Suprapubic skin (tissue), 4 donors: ENCODE measurements at places on chromosomes 2 and 18. TPM values are rescaled to one million over a fixed set of nuclear protein-coding genes. Genes with fewer than 3 reads are reported as not detected.

DNA sequence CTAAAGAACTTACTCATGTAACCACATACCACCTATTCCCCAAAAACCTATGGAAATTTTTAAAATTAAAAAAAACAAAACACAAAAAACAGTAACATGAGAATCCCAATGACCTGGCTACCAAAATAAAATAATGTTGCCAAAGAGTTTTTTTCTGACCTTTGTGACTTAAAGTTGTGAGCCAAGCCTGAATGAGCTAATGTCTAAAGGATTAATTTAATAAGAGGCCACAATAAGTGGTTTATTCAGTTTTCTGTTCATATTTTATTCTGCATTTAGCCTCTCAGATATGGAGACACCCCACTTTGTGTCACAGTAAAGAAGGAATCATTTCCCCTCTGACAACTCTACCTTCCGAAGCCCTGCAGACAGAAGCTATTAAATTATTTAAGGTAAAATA lies 42.6 kb upstream of the DYNC2LI1 start:
- H3K27me3 ChIP-seq, result no peaks in the 10 kb centered on the region
- no peaks in the 10 kb centered on the region for H3K4me1 ChIP-seq
- H3K36me3 ChIP-seq, result peaks cover 3% of the 10 kb centered on the region
- H3K27ac ChIP-seq, result no peak overlapping the region
- DNase-seq, result no peak

DNA sequence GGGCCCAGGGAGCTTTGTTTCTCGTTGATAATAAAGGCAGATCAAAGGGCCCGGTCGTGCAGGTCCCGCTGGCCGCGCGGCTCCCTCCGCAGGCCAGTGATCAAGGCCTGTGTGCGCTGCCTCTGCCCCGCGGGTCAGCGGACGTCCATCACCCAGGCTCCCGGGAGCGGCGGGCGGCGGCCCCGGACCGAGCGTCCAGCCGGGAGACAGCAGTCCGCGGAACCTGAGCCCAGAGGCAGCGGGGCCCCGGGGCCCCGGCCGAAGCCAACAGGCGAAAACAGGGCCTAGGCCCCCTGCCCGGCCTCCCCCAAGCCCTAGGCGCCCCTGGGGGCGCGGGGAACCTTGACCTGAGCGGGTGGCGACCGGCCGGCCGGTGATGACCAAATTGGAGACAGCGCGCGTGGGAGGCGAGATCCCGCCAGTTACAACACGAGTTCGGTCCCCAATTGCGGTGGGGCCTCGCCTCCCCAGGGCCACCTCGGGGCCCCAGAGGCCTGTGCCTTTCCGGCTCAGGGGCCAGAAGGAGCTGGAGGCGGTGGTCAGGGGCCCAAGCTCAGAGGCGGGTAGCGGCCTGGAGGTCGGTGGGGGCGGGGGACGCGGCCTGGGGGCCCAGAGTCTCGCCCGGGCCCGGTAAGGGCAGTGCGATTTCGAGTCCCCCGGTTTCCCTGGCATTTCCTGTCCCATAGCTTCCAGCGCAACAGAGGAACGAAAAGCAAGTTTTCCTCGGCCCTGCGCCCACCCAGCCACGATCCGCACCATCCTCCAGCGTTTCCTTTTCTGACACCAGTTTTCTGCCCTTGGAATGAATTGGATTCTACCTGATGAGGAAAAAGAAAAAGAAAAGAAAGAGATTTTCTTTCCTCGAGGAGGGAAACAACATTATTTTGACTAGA lies 5.9 kb downstream of the SP9 start:
- peak overlapping the region; percentile 37 for H3K4me3 ChIP-seq
- H3K4me1 ChIP-seq, result peaks cover 76% of the 10 kb centered on the region
- DNase-seq, result peak; percentile 64
- H3K27ac ChIP-seq, result peak overlapping the region; percentile 76
- no peaks in the 10 kb centered on the region for H3K36me3 ChIP-seq
- H3K27me3 ChIP-seq, result peaks cover 90% of the 10 kb centered on the region

- H3K36me3 ChIP-seq, result no peaks in the 10 kb centered on the region
- H3K4me3 ChIP-seq, result peak overlapping the region; percentile 31
- DNase-seq, result no peak
- peak overlapping the region; percentile 53 for H3K27ac ChIP-seq
- H3K27me3 ChIP-seq, result peaks cover 99% of the 10 kb centered on the region
These were observed 7.9 kb downstream of the PAX3 start for GRCh38 chr2:222290736-222291484.

- H3K27me3 ChIP-seq, result no peaks in the 10 kb centered on the region
- H3K4me3 ChIP-seq, result no peak overlapping the region
- H3K36me3 ChIP-seq, result no peaks in the 10 kb centered on the region
- no peak overlapping the region for H3K27ac ChIP-seq
These were observed 62.9 kb upstream of the CYRIA start for GRCh38 chr2:16728351-16729136.

GRCh38 chr2:124258140-124258880 lies 233.2 kb downstream of the CNTNAP5 start:
- no peaks in the 10 kb centered on the region for H3K36me3 ChIP-seq
- DNase-seq, result no peak
- no peaks in the 10 kb centered on the region for H3K4me1 ChIP-seq
- H3K27ac ChIP-seq, result no peak overlapping the region
- H3K4me3 ChIP-seq, result no peak overlapping the region
- no peaks in the 10 kb centered on the region for H3K27me3 ChIP-seq

- no peak overlapping the region for H3K27ac ChIP-seq
- DNase-seq, result no peak
- no peaks in the 10 kb centered on the region for H3K27me3 ChIP-seq
- H3K36me3 ChIP-seq, result no peaks in the 10 kb centered on the region
These were observed 12.3 kb upstream of the SETBP1 start for GRCh38 chr18:44668270-44668975.

- no peak overlapping the region for H3K4me3 ChIP-seq
- H3K36me3 ChIP-seq, result no peaks in the 10 kb centered on the region
- H3K4me1 ChIP-seq, result no peaks in the 10 kb centered on the region
- peaks cover 3% of the 10 kb centered on the region for H3K27me3 ChIP-seq
- peak; percentile 69 for DNase-seq
These were observed 42.7 kb downstream of the CYP26B1 start for GRCh38 chr2:72104821-72105588.

DNA sequence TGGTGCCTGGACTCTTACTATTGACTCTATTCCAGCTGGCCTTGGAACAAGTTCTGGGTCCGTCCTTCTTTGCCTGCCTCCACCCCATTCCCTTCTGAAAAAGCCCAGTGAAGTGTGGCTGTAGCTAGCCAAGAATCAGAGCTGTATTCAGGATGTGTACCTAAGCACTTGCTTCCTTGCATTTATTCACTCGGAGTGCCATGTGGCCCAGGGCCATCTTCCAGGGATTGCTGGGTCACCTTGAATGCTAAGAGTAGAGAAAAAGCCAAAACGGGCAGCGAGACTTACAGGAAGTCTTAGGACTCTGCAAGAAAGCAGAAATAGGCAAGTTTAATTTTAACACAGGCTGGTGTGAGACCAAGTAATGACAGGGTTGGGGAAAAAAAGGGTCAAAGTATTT lies 4.1 kb downstream of the ITGA6 start:
- DNase-seq, result no peak
- peak overlapping the region; percentile 71 for H3K4me3 ChIP-seq
- H3K27ac ChIP-seq, result peak overlapping the region; percentile 51
- peaks cover 77% of the 10 kb centered on the region for H3K4me1 ChIP-seq
- H3K27me3 ChIP-seq, result no peaks in the 10 kb centered on the region

DNA sequence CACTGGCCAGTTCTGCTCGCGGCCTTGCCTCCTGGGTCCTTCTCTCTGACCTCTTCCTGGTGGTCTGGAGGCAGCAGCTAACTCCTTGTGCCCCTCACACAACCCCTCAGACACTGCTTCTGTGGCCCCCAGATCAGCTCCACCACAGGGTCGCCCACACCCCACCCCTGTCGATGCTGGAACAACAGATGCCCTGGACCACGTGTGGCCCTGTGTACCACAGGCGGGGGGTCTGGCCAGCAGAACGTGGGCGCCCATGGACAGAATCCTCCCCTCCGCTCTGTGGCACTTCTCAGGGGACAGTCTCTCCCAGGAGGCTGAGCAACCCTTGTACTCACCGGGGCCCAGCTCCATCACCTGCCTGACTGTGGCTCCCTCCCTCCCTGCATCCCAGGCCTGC lies 245.6 kb downstream of the NDUFA10 start:
- H3K4me3 ChIP-seq, result no peak overlapping the region
- no peaks in the 10 kb centered on the region for H3K36me3 ChIP-seq
- peaks cover 34% of the 10 kb centered on the region for H3K27me3 ChIP-seq
- H3K4me1 ChIP-seq, result peaks cover 7% of the 10 kb centered on the region
- no peak overlapping the region for H3K27ac ChIP-seq

DNA sequence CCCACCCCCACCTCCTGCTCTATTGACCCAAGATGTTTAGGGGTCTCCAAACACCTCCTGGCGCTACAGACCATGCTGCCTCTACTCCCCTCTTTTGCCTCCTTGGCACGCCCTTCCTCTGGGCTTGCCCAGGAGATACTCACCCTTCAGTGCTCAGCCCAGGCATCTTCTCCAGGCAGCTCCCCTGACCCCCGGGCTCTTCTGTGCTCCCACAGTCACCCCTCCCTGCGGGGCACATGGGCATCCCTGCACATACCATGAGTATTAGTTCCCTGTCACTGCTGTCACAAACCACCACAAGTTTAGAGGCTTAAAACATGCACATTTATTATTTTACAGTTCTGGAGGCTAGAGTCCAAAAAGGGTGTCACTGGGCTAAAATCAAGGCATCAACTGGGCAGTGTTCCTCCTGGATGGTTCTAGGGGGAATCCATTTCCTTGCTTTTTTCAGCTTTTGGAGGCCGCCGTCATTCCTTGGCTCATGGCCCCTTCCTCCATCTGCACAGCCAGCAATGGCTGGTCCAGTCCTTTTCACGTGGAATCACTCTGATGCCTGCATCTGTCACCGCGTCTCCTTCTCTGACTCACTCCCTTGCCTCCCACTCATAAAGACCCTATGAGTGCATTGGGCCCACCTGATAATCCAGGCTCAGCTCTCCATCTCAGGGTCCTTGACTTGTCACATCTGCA lies 230.4 kb upstream of the COPS8 start:
- H3K4me1 ChIP-seq, result peaks cover 8% of the 10 kb centered on the region
- no peak overlapping the region for H3K4me3 ChIP-seq
- no peak overlapping the region for H3K27ac ChIP-seq
- H3K27me3 ChIP-seq, result no peaks in the 10 kb centered on the region
- DNase-seq, result no peak

- peak; percentile 75 for DNase-seq
- H3K36me3 ChIP-seq, result no peaks in the 10 kb centered on the region
- peak overlapping the region; percentile 76 for H3K27ac ChIP-seq
- no peaks in the 10 kb centered on the region for H3K27me3 ChIP-seq
These were observed 78.5 kb downstream of the RHOB start for GRCh38 chr2:20525041-20526035.

GRCh38 chr2:235935773-235936172 lies 232.4 kb downstream of the GBX2 start:
- H3K27me3 ChIP-seq, result no peaks in the 10 kb centered on the region
- peaks cover 27% of the 10 kb centered on the region for H3K36me3 ChIP-seq
- H3K27ac ChIP-seq, result no peak overlapping the region
- no peak overlapping the region for H3K4me3 ChIP-seq
- DNase-seq, result no peak

DNA sequence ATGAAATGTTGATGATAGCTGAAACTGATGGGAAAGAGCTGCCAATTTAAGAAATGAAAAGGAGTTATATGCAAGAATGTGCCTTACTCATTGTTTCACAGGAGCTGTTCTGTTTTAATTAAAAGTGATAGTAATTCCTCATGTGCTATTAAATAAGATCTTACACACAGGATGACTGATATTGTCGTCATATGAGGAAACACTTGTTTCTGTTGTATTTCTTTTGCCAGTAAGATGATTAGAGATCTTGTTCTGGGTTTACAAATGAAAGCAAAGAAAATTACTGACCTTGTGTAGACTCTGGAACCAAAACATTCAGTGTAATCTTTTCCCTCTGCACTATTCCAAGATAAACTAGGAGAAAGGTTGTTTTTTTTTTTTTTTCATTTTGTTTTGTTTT lies 123.6 kb downstream of the MAP3K20 start:
- no peak for DNase-seq
- no peaks in the 10 kb centered on the region for H3K27me3 ChIP-seq
- no peak overlapping the region for H3K4me3 ChIP-seq
- no peak overlapping the region for H3K27ac ChIP-seq
- peaks cover 23% of the 10 kb centered on the region for H3K4me1 ChIP-seq
- peaks cover 12% of the 10 kb centered on the region for H3K36me3 ChIP-seq

Gene RAB11FIP5
- total RNA-seq, result 28.6 TPM

Gene GPR45
- total RNA-seq, result not detected

Gene FOXI3
- 0.21 TPM for total RNA-seq

Gene ADD2
- 1.4 TPM for total RNA-seq

Gene TXNL1
- total RNA-seq, result 54.6 TPM

Gene TOGARAM2
- 4.9 TPM for total RNA-seq
